ENCODE measurements at places on chromosomes 16 and 17. TPM values are rescaled to one million over a fixed set of nuclear protein-coding genes. Genes with fewer than 3 reads are reported as not detected.

CRISPLD2 gene
- total RNA-seq, result 0.27 TPM

- H3K4me3 ChIP-seq, result no peak overlapping the region
- peaks cover 32% of the 10 kb centered on the region for H3K27me3 ChIP-seq
- no peak for DNase-seq
- H3K27ac ChIP-seq, result no peak overlapping the region
These were observed 795 bp upstream of the HBM start for GRCh38 chr16:164827-165538.

ASB16 gene
- 0.30 TPM for total RNA-seq

DNA sequence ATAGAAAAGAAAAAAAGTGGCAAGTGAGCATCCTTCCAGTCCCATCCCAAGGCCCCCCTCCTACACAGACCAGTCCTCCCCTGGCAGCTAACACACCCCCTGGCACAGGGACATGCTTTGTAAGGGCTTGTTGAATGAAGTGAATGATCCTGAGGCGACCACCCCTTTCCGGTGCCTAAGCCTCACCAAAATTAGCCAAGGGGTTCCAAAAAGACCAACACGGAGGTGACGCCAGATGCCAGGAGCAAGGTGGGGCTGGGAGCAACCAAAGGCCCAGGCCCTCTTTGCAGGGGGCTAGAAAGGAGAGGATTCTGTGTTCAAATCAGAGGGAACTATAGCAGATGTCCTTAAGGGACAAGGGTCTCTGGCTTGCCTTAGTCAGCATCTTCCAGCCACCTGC lies 5.5 kb downstream of the KRT35 start:
- no peak for DNase-seq
- H3K36me3 ChIP-seq, result no peaks in the 10 kb centered on the region
- no peak overlapping the region for H3K4me3 ChIP-seq
- H3K27me3 ChIP-seq, result peaks cover 9% of the 10 kb centered on the region

MT1F gene
- total RNA-seq, result 19.6 TPM

- peaks cover 61% of the 10 kb centered on the region for H3K4me1 ChIP-seq
- no peaks in the 10 kb centered on the region for H3K27me3 ChIP-seq
- peak overlapping the region; percentile 86 for H3K27ac ChIP-seq
- H3K4me3 ChIP-seq, result peak overlapping the region; percentile 82
- DNase-seq, result no peak
These were observed 15.6 kb upstream of the CBFB start for GRCh38 chr16:67013233-67013822.

GRCh38 chr17:46865100-46865499 lies 13.7 kb downstream of the WNT9B start:
- H3K4me1 ChIP-seq, result peaks cover 5% of the 10 kb centered on the region
- DNase-seq, result no peak
- H3K27me3 ChIP-seq, result peaks cover 12% of the 10 kb centered on the region
- no peak overlapping the region for H3K27ac ChIP-seq

RAB11FIP4 gene
- 34.4 TPM for total RNA-seq

GRCh38 chr16:76941113-76941512 lies 249.9 kb upstream of the MON1B start:
- H3K4me3 ChIP-seq, result no peak overlapping the region
- no peak overlapping the region for H3K27ac ChIP-seq
- no peaks in the 10 kb centered on the region for H3K4me1 ChIP-seq
- DNase-seq, result no peak

DNA sequence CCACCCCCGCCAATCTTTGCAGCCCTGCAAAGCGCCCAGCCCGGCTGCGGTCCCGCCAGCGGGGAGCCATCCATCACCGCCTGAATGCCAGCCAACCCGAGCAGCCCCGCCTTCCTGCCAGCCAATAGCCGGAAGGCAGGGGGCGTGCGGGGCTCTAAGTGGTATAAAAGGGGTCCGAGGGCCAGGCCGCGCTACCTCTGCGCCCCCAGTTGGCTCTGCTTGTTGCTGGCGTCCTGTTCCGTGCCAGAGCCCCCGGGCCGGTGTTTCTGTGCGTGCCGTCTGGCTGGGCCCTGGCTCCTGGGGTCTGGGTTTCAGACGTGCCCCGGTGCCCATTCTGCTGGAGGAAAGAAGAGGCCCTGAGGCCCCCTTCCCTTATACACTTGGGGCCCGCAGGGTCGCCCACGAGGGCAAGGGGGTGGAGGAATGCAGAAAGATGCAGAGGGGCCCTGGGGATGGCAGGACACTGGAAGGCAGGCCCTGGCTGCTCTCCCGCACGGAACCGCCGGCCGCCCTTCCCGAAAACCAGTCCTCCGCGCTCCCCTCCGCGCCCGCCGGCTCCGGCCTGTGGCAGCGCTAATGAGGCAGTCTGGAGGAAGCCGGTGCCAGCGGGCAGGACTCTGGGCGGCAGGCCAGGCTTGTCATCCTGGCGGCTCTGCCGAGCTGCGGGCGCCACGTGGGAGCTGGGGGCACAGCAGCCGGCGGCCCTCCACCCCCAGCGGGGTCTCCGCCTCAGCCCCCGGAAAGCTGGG lies 14.0 kb downstream of the COPZ2 start:
- peaks cover 41% of the 10 kb centered on the region for H3K4me1 ChIP-seq
- peak overlapping the region; percentile 76 for H3K27ac ChIP-seq
- peak; percentile 59 for DNase-seq
- peaks cover 21% of the 10 kb centered on the region for H3K27me3 ChIP-seq
- peak overlapping the region; percentile 68 for H3K4me3 ChIP-seq

TBC1D28 gene
- total RNA-seq, result not detected

SLC13A2 gene
- not detected for total RNA-seq

CD79B gene
- 39.9 TPM for total RNA-seq

GRCh38 chr17:17959520-17960361 lies 12.5 kb downstream of the TOM1L2 start:
- no peaks in the 10 kb centered on the region for H3K27me3 ChIP-seq
- peaks cover 73% of the 10 kb centered on the region for H3K4me1 ChIP-seq
- peak overlapping the region; percentile 73 for H3K4me3 ChIP-seq
- peak overlapping the region; percentile 98 for H3K27ac ChIP-seq
- H3K36me3 ChIP-seq, result peaks cover 30% of the 10 kb centered on the region

DNA sequence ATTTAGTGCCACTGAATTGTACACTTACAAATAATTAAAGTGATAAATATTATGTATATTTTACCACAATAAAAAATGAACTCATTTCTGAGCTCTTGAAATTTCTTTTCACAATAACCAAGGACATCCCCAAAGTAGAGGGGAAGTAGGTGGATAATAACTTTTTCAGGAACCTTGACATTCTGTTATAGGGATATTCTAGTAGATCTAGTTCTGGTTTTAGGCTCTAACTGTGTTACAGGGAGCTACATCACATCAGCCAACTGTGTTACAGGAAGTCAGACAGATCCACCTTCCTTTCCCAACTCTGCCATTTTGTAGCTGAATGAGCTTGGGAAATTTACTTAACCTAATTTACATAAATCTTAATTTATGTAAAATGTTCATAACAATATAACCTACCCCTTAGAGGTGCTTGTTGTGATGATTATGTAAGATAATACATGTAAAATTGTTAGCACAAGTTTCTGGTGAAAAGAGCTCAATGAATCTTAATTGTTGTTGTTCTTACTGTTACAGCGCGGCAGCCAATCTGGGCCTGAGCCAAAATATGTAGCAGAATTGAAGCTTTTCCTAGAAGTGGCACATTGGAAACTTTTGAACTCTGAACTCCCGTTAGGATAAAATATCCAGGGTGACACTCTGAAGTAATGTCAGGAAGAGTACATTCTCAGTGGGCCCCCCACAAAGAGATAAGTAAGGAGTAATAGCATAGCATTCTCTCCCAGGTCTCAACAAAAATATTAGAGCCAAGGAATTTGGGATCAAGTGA lies 169.8 kb downstream of the AATF start:
- no peak for DNase-seq
- H3K27ac ChIP-seq, result no peak overlapping the region
- no peaks in the 10 kb centered on the region for H3K27me3 ChIP-seq
- no peaks in the 10 kb centered on the region for H3K4me1 ChIP-seq
- H3K36me3 ChIP-seq, result peaks cover 4% of the 10 kb centered on the region

TMC7 gene
- total RNA-seq, result not detected

GRCh38 chr16:72502594-72503005 lies 330.6 kb upstream of the PMFBP1 start:
- no peak overlapping the region for H3K4me3 ChIP-seq
- no peak overlapping the region for H3K27ac ChIP-seq
- peaks cover 5% of the 10 kb centered on the region for H3K4me1 ChIP-seq
- no peaks in the 10 kb centered on the region for H3K27me3 ChIP-seq

GRCh38 chr16:12752159-12752558 lies 51.5 kb downstream of the CPPED1 start:
- no peak overlapping the region for H3K27ac ChIP-seq
- peaks cover 38% of the 10 kb centered on the region for H3K4me1 ChIP-seq
- DNase-seq, result no peak
- H3K36me3 ChIP-seq, result peaks cover 13% of the 10 kb centered on the region

DNA sequence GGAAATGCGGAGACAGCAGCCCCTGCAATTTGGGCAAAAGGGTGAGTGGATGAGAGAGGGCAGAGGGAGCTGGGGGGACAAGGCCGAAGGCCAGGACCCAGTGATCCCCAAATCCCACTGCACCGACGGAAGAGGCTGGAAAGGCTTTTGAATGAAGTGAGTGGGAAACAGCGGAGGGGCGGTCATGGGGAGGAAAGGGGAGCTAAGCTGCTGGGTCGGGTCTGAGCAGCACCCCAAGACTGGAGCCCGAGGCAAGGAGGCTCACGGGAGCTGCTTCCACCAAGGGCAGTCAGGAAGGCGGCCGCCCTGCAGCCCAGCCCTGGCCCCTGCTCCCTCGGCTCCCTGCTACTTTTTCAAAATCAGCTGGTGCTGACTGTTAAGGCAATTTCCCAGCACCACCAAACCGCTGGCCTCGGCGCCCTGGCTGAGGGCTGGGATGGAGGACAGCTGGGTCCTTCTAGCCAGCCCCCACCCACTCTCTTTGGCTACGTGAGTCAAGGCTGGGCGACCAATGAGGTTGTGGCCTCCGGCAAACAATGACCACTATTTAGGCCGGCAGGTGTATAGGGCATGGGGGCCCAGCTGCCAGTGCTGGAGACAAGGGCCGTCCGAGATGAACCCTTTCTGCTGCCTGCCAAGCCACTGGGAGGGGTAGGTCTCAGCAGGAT lies 507 bp downstream of the SERPINF1 start:
- no peak for DNase-seq
- H3K27me3 ChIP-seq, result peaks cover 3% of the 10 kb centered on the region
- H3K4me1 ChIP-seq, result peaks cover 44% of the 10 kb centered on the region
- H3K27ac ChIP-seq, result peak overlapping the region; percentile 97
- H3K36me3 ChIP-seq, result peaks cover 4% of the 10 kb centered on the region

DNA sequence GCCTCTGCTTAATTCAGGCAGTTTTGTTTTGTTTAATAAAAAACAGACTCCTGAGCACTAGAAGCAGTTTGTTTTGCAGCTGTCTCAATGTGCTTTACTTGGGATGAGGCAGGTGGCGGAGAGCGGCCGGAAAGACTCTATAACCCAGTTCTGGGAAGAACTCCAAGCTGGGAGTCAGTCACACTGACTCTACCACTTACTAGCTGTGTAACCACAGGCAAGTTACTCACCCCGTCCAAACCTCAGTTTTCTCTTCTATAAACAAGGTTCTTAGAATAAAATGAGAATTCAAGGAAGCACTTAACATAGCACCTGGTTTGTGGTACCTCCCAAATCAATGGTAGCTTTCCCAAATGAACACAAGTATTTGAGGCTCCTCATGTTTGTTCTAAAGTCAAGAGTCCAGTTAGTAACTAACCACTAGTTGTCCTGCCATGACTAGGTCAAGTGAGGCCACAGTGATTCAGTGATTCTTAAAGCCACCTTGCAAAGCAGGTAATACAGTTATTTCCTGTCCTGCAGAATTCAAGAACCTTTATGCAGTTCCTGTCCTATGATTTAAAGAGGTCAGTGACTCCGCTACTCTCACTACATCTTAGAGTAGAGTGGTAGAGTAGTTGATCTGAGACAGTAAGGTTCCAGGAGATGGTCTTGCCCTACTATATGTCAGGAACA lies 2.7 kb downstream of the TXNDC17 start:
- peaks cover 68% of the 10 kb centered on the region for H3K4me1 ChIP-seq
- H3K36me3 ChIP-seq, result peaks cover 44% of the 10 kb centered on the region
- H3K4me3 ChIP-seq, result no peak overlapping the region
- DNase-seq, result no peak
- no peak overlapping the region for H3K27ac ChIP-seq
- H3K27me3 ChIP-seq, result no peaks in the 10 kb centered on the region

Measured in activated CD4-positive, alpha-beta T cell treated with anti-CD3 and anti-CD28 coated beads, Interleukin-2, amount 10 ng/mL, durations not matched to agents 7 days and 5 days (primary cell).